ENCODE measurements at places on chromosomes 2 and 18.
A peak's percentile ranks its signal among the peaks of the same experiment; 100 is the strongest.

- DNase-seq = no peak
Observed at GRCh38 chr2:10285556-10286198, 17.0 kb upstream of the HPCAL1 start.

DNA sequence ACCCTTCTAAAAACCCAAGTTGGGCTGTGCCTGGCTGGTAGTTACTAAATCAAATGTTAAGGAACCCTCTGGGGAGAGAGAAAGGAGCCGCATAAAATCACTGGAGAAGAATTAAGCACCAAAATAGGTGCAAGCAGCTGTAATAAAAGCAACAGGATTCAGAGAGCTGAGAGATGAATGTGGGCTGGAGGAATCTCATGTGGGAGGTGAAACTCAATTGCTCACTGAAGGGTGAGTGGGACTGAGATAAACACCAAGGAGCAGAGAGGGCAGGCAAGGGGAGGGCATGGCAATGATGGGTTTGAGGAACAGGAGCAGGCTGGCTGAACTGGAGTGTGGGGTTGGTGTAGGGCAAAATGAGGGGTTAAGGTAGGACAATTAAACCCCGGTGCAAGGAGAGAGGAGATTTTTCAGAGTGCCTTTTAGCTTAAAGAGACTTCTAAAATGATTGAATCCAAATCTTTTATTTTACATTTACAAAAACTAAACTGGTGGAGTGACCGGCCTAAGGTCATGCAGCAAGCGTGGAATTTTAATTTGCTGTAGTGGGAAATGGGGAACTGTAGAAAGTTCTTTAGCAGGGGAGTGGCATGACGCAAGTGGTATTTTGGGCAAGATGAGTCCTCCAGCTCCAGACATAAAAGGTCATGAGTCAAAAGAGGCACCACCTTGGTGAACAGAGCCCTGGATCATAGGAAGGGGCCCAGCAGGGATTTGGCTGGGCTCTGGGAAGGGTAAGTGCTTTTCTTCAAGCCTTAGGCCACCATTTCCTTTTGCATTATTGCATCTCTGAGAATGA is 10.5 kb downstream of the PLB1 start:
- no peak for DNase-seq

DNA sequence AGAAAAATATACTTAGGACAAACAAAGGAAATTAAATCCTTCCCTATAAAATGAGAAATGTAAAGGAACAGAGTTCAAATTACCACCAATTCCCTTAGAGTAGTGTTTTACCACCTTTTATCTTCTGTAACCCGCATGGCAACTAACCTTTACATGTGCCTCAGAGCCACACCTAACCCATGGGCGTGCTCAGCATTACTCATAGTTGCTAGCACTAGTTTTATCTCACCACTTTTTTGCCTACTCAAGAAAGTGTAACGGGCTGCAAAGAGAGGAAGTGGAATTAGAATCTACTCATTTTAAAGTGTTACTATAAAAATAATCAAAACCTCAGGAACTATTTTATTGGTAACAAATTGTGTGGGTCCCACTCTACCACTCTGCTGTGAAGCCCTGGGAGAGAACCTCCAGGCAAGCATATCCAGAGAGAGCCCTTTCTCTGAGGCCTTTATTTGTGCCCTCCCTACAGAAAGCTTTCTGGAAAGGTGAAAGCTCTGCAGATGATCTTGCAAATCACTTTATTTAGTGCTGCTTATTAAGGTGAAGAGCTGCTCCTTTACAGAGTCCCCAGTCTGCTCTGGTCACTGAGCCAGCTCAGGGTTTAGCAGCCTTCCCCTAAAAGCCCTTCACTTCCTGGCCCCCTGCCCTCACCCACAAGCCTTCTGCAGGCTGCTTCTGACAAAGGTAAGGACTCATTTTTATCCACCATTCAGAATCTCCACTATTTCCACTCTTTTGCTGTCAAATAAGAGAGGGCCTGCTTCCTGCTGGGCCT is 98.8 kb downstream of the TRABD2A start:
- peak; percentile 22 for DNase-seq

DNA sequence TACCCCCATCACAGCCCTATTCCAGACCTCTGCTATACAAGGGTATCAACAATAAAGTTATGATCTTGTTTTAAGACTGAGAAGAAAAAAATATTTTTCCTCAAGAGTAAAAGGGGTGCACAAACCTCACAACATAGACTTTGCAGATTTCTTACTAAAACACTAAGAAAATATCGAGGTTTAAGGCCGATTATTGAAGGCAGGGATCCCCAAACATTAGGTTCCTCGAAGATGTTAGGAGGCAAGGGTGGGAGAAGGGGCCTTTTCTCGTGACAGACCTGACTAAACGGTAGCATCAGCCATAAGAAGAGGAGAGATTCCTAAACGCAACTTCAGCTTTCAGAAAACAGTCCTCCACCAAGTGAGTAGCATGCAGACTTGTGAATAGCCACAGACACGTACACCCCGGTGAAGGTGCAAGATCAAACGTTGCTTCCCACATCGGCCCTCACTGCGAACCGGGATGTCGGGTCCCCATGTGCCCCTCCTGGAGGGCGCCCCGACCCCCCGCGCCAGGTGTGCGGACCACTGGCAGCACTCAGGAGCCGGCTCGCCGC is 678 bp downstream of the PIAS2 start:
- no peak for DNase-seq

- no peak for DNase-seq
Observed at GRCh38 chr18:21085579-21086166, 25.9 kb downstream of the ROCK1 start.

DNA sequence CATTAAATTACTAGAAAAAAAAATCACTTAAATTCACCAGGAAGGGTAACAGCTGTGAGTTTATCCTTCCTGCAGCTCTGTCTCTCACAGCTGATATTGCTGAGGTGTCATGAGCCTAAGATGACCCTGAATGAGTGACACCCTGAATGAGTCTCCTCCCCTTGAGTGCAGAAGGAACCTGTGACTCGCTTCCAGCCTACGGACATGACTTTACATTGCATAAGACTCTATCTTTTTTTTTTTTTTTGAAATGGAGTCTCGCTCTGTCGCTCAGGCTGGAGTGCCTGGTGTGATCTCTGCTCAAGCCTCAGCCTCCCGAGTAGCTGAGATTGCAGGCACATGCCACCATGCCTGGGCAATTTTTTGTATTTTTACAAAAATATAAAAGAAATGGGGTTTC is 14.1 kb downstream of the MRO start:
- no peak for DNase-seq

DNA sequence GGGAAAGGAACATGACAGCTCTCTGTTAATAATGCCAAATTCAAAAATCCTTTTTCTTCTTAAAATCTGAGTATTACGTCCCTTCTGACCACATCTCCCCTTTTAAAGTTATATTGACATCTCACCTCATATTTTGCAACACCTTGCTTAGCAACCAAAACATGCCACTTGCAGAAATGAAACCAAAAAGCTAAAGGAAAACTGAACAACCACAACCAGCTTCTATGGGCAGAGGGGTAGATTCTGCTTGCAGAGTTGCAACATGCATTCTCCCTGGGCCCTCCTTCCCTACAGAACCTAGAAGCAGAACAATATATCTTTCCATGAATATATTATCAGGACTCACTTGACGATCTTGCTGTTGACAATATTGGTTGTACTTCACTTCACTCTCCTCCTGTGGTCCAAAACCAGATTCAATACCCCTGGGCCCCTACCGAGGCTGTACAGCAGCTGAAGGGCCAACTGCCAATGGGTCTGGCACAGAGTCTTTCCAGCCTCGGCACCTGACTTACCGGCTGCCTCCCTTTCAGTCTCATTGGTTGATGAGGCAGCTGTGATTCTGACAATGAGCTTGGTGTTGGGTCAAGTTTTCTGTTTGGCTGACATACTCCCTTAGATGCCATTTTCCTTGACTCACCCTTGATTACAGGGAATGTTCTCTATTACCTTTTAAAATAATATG is 616.6 kb downstream of the ZEB2 start:
- no peak for DNase-seq

GRCh38 chr18:57242285-57242684 is 95.4 kb downstream of the BOD1L2 start:
- DNase-seq = no peak

- no peak for DNase-seq
Observed at GRCh38 chr2:73704285-73704684, 32.9 kb downstream of the TPRKB start.

DNA sequence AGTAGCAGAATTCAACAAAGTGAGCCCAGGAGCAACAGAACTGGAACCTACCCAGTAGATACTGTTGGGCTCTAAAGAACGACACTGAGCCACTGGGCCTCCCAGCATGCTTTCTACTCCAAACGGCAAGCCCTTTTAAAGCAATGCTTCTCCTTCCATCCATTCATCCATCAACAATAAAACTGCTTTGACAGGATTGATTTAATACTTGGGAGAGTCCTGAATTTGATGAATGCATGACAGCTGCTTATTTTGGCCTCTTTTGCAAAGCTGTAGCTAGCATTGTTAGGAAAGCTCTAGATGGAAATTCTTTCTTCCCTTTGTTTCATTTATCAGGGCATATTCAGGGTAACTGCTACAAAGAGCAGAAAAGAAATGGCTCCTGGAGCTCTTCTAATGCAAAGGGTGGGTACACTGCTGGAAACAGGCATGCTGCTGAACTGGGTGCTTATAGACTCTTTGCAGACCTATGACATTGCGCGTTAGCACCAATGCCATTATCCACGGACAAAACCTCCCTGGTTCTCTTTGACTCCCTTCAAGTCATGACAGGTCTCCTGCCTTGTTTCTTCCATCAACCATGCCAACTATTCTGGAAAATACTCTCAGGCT is 138.4 kb upstream of the HNRNPA3 start:
- DNase-seq = no peak

- no peak for DNase-seq
Observed at GRCh38 chr2:137252934-137253333, 487.6 kb downstream of the THSD7B start.

- DNase-seq = no peak
Observed at GRCh38 chr2:144943986-144944385, 424.1 kb upstream of the ZEB2 start.

GRCh38 chr18:58770601-58771000 is 94.1 kb upstream of the ZNF532 start:
- no peak for DNase-seq

DNA sequence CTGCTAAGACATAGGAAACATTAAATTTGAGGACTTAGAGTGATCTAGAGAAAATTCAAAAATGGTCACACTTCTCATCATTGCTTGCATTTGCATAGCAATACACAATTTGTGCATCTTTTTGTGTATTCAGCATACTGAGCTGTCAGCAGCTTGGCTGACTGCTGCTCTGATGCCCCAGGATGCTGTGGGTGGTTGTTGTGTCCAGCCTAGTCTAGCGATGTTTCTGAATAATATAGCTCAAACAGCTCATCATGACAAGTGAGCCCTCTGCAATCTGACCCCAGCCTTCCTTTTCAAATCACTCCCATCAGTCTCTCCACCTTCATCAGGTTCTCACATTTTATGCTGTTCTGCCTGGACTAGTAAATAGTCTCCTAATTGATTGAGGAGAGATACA is 483.7 kb upstream of the SPHKAP start:
- DNase-seq = no peak

DNA sequence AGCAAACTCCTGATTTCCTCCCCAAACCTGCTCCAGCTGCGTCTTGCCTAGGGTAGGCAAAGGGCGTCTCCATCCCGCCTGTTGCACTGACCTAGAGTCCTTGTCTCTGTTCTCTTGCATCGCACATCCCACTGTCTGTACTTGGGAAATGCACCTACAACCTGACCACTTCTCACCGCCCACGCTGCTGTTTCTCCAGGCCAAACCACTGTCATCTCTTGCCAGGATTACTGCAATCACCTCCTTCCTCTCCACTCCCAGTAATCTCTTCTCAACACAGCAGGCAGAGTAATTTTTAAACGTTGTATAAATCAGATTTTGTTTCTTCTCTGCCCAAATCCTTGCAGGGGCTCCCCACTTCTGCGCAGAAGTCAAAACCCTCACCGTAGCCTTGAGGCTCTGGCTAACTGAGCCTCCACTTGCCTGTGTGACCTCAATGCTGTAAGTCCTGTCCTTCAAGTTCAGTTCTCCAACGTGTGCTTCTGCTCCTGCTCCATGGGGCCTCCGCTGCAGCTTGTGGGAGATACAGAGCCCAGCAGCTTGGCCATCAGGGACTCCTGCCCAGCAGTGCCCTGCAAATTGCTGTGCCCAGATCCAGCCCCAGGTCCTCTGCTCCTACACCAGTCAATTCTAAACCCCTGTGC is 27.7 kb upstream of the SEMA4C start:
- DNase-seq = no peak

GRCh38 chr18:8232791-8233190 is 376.4 kb upstream of the RAB12 start:
- DNase-seq = no peak

DNA sequence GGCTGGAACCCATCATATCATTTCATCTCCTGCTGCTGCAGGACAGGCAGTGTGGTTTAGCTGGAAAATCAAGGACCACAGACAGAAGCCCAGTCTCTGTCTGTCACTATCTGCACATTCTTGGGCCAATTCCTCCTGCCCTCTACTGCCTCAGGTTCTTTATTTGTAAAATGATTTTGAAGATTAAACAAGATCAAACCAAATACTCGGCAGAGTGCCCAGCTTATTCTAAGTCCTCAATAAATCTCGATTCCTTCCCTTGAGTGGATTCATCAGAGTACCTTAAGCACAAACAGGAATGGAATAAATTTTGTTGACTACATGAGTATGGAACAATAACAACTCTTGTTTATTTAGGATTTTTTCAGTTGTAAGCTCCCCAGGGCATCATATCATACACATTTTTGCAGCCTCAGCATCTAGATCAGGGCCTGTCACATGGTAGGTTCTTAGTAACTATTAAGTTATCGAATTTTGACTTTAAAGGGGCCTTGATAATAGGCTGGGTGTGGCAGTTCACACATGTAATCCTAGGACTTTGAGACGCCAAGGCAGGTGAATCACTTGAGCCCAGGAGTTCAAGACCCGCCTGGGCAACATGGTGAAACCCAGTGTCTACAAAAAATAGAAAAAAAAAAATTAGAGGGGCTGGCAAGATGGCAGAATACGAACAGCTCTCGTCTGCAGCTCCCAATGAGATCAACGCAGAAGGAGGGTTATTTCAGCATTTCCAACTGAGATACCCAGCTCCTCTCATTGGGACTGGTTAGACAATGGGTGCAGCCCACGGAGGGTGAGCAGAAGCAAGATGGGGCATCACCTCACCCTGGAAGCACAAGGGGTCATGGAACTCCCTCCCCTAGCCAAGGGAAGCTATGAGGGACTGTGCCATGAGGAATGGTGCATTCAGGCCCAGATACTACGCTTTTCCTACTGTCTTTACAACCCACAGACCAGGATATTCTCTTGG is 11.1 kb downstream of the RHOB start:
- DNase-seq = no peak

All from stimulated activated CD4-positive, alpha-beta T cell treated with anti-CD3 and anti-CD28 coated beads, Interleukin-15, amount 100 ng/mL, for 1 hour (primary cell).